NCI-H524 treated with DMSO at 0.1 percent for 48 hours (cell line): ENCODE measurements at places on chromosomes 12 and 14.

GRCh38 chr12:122486805-122487426 is 13.8 kb downstream of the ZCCHC8 start:
- DNase-seq = no peak

GRCh38 chr12:109762673-109763191 is 49.1 kb downstream of the FAM222A start:
- DNase-seq = no peak

GRCh38 chr14:75715926-75716780 is 55.1 kb downstream of the TTLL5 start:
- no peak for DNase-seq

GRCh38 chr12:75177997-75178396 is 31.6 kb downstream of the KCNC2 start:
- no peak for DNase-seq

DNA sequence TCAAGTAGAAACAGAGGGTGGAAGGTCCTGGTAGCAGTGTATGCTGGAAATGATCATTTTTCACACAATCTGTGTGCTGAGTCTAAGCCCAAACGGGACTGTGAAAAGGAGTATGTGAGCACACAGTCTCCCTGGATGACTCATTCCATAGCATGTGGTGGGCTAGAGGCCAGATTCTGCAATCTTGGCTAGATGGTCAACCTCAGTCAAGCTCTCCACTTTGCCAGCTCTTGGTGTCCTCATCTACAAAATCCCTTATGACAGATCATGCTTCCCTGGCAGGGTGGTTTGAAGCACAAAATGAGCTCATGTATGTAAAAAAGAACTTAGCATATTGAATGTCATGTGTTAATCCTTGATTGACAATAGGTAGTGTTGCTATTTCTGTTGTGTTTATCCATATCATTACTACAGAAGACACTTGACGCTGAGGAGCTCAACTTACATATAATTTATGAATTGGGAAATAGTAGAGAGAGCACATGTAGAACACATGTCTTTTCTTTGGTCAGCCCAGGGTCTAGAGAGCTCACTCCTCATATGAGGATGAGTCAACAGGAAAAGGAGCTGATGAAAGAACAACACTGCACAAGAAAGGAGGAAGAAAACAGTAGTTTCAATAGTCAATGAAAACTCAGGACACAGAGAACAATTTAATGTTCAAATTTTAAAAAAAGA is 517.5 kb downstream of the BCL11B start:
- DNase-seq = no peak

DNA sequence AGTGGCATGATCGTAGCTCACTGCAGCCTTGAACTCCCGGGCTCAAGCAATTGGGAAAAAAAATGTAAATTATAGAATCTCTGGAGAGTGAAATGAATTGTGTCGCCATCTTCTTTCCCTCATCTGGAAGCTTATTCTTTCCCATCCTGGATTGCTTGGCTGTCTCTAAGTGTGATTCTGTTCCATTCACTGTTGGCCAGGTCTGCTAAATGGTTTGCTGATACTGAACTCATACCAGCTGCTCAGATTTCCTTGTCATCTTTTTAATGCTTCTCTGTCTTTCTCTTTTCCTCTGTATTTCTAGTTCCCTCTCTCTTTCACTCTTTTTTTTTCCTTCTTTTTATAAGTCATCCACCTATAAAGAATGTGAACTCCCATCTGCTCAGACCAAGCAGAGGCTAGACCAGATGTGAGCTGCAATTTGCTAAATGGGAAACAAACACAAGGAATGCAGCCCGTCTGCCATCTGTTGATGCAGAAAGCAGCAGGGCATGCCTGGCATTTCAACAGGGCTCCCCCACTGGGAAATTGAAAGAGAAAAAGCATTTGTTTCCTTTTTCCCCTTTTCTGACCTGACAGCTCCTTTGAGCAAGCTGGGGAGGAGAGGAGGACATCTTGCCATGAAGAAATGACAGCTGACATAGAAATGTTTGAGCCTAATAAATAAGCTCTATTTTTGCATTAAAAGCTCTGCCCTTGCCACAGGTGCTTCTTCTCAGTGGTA is 1823.6 kb upstream of the FLRT2 start:
- peak; percentile 46 for DNase-seq
